ENCODE measurements at places on chromosomes 4 and X.
A peak's percentile ranks its signal among the peaks of the same experiment; 100 is the strongest.

DNA sequence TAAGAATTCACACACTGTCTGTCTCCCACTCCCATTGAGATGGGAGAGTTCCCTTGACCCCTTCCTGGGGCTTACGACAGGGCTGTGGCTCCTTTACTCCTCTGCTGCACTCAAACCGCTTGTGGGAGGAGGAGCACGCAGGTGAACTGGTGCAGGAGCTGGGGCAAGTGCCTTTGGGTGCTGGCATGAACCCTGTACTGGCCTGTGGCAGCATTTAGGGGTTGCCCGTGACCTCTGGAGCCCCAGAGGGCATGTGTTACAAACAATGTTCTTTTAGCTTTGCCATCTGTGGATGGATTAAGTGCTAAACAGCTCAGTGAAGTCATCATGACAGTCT is 21.8 kb upstream of the FTHL17 start:
- DNase-seq: no peak

- no peak for DNase-seq
Observed at GRCh38 chr4:105845559-105845958, 49.7 kb upstream of the NPNT start.

DNA sequence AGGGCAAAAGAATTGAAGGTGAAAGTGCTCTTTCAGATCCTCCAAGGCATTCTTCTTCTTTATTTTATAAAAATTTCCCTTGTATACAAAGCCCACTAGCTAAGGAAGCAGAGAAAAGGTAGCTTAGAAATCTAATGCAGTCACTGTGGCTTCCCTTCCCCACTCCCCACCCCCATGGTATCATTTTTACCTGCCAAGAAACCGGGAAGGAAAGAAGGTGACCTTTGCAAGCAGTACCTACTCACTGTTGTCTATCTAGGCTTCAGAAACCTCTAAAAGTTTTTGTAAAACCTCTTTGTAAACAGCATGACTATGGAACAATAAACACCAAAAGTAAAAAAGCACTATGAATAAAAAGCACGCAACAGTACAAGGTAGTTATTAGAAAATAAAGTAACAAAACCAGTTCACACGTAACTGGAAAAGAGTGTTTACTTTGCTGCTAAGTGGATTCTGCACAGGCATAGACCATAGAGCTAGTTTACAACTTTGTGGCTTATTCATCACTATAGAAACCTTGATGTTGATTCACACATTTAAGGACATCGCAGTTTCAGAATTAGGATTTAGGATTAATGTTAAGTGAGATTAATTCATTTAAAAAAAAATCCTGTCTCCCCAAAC is 109.6 kb upstream of the FTHL17 start:
- DNase-seq: peak; percentile 4

- peak; percentile 81 for DNase-seq
Observed at GRCh38 chr4:36054694-36055422, 189.5 kb downstream of the ARAP2 start.

DNA sequence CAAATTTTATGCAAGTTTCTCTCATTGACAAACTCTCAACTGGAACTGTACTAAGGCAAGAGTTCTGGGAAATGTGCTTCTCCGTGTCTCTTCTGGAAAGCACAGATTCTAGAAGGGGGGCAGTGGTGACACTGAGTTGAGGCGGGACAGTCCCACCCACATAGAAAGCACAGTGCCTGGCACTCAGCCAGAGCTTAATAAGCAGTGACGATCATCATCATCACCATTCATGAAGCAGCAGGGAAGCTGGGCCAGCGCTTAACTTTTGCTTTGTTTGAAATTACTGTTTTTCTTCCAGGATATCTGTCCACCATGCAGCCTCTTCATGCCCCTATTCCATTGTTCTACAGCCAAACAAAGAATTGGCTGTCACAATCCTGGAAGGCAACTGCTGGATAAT is 60.3 kb downstream of the BEND2 start:
- no peak for DNase-seq

GRCh38 chr4:182188622-182189021 is 54.6 kb upstream of the TENM3 start:
- peak; percentile 60 for DNase-seq

DNA sequence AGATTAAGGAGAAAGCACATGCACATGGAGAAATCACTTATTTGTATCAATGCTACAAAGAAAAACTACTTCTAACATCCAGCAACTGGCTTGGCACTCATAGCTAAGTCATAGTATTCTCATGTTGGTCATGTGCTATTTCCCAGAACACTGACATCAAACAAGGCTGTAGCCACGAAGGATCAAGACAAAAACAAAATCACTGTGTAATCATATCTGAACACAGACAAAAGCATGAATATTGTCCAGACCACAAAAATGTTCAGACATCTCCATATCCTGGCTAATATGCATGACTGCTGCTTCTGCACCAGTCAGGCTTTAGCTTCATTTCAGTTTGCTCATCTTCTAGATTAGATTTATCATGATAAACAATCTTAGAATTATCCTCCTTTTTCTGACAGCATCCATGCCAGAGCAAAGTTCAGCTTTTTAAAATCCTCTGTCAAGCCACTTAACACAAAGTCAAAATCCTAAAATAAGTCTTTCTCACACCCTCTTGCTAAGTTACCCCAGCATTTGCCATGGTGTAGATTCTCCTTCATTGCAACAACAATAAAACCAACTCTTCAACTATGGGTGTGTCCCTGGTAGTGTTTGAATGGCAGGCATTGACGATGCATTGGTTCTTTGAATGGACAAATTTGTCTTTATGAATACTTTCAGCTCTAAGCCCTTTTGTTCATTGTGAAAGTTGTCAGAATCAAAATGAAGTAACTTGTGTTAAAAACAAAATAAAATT is 39.1 kb upstream of the NPFFR2 start:
- DNase-seq: no peak

- DNase-seq: no peak
Observed at GRCh38 chr4:140110542-140111215, 43.3 kb downstream of the MAML3 start.

DNA sequence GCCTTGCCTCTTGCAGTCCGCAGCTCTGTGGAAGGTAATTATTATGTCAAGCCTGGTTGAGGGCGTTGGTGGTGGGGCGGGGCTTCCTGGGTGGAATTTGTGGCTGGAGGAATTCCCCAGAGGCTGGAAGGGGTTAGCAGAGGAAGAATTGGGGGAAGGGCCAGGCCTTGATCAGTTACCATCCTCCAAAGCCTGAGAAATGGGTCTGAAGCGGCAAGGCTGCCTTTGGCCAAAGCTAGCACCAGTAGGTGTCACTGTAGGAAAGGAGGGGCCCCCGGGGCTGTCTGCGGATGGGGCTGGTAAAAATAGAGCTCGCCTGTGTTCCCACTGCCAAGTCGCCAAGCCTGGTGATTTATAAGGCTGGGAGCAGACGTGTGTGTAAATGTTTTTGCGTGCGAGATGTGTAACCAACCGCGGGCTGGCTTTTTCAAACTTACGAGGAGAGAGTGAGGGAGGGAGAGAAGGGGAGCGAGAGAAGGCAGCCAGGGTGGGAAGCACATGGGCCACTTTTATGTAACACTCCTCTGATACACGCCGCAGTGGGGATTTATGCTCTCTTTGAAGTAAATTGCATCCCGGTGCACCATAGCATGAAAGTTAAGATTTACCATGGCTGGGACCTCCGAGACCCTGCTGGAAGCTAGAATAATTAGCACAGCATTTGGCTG is 367.0 kb downstream of the BCOR start:
- DNase-seq: peak; percentile 86

DNA sequence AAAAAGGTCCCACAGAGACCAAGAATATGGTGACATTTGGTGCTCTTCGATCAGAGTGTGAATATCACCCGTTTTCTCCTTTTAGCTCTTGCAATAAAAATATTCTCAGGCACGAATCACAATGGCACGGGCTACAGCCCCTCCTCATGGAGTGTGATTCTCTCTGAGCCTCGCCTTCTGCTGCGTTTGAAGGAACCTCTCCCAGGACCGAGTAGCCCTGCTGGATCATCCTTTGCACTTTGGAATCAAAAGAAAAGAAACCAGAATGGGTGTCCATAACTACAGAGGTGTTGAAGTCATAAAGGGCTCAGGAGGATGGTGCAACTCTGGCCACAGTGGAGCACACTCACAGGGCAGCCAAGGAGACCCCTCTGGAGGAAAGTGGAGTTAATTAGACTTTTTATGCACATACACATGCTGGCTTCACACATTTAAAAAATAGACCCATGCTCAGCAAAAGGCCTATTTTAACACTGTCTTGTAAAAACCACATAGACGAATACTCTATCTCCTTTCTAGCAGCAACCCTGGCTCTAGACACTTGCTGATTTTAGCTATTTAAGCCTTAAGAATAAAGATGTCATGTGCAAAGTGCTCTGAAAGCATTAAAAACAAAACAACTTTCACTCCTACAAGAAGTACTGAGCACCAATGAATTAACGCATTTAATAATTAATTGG is 19.1 kb downstream of the MAML3 start:
- no peak for DNase-seq

- DNase-seq: peak; percentile 54
Observed at GRCh38 chr4:174714393-174715211, 114.4 kb downstream of the GLRA3 start.

GRCh38 chr4:154595807-154596206 is 5.3 kb upstream of the FGA start:
- DNase-seq: peak; percentile 33

DNA sequence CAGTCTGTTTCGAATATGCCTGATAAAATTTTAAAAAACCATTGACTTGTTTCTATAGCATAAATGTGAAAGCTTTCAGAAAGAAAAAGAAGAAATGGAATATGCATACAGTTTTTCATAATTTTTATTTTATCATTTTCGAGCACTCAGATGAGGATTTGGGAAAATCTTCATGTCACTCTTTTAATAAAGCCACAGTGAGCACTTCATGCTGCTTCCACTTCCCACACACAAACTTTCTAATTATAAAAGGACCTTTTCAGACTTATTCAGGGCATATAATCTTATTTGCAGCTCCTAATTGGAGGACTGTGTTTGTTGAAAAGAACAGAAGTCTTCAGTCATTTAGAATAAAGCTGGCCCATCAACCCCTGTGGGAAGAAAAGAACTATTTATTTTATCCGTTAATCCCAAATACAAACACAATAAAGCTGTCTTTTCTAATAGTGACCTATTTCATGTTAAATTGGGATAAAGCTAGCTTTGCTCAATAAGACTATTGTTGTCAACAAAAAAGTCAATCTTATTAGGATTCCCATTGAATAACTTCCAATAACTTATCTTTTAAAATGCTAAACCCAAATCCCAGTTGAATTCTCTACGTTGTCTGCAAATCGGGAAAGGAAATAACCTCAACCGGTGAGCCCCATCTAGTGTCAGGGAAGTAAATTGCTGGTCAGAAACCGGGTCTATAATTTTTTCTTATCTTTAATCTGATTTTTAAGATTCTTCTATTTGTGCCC is 211.5 kb downstream of the PDGFRA start:
- peak; percentile 15 for DNase-seq

DNA sequence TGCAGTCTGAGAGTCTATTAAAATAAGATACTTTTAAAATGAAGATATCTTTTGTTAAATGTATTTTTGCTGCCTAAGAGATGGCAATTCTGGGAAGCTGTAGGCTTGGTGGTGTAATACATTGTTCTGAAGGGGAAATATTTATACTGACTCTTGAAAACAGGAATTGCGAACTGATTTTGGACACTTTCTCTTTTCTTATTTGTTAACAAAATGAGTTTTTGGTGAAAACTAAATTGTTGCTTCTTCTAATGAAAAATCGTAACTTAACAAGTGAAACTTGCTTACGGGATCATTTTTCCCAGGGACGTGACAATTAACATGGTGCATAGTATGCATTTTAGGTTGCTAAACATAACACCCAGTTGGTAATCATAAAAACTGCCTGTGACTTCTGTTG is 71.0 kb downstream of the RAPGEF2 start:
- no peak for DNase-seq

GRCh38 chr4:38872620-38873019 is 5.0 kb downstream of the FAM114A1 start:
- peak; percentile 97 for DNase-seq

- DNase-seq: peak; percentile 7
Observed at GRCh38 chr4:84218031-84218430, 281.1 kb downstream of the NKX6-1 start.

GRCh38 chr4:25485104-25485503 is 108.0 kb downstream of the ANAPC4 start:
- no peak for DNase-seq

DNA sequence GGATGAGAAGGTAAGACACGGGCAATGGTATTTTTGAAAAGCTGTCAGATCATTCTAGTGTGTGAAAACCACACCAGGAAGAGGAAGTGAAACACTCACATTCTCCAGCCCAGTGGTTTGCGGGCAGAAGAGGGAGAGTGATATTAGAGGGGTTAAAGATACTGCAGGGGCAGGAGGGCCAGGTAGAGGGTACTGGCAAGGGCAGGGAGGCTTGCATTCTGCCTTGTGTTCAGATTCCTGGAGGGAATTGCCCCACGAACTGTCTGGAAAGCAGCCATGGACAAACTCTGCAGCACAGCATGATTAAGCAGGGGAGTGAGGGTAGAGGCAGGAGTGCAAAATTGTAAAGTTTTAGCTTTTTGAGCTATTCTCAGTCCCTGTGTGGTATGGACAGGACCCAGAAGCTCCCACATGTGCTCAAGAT is 30.9 kb downstream of the NIPAL1 start:
- DNase-seq: no peak

GRCh38 chr4:3302173-3302785 is 9.5 kb downstream of the RGS12 start:
- DNase-seq: peak; percentile 47

GRCh38 chr4:141090473-141090872 is 42.8 kb downstream of the RNF150 start:
- DNase-seq: no peak

DNA sequence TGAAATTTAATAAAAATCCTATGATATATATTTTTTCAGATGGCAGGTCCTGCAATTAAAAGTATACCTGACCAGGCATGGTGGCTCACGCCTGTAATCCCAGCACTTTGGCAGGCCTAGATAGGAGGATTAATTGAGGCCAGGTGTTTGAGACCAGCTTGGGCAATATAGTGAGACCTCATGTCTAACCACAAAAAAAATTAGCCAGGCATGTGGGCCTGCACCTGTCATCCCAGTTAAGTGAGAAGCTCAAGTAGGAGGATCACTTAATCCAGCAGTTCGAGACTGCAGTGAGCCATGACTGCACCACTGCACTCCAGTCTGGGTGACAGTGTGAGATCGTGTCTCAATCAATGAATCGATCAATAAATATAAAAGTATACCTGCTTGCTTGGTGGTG is 2.5 kb downstream of the OCIAD2 start:
- no peak for DNase-seq

DNA sequence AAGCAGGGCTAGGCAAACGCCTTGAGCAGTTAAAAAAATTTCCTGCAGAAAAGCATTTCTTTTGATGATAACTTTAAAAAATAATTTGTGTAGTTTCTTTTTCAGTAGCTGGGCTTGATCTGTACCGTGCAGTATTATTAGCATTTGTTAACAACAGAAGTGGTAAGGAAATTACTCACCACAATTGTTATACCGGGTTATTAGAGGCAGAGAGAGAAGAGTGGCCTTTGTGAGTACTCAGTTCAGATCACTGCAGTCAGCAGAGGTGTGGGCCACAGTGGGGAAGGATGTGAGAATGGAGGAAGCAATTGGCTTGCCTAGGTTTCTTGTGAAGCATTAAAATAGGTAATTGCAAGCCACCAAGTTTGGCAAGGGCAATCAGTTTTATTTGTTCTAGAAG is 14.3 kb upstream of the IL21 start:
- DNase-seq: no peak

GRCh38 chrX:15686818-15687685 is 22.4 kb upstream of the CLTRN start:
- peak; percentile 48 for DNase-seq

- DNase-seq: no peak
Observed at GRCh38 chr4:1090036-1090435, 23.3 kb downstream of the RNF212 start.

- DNase-seq: no peak
Observed at GRCh38 chrX:15059474-15059873, 186.3 kb downstream of the MOSPD2 start.
